ENCODE measurements at places on chromosomes 1 and 21.

- no peaks in the 10 kb centered on the region for H3K27me3 ChIP-seq
- DNase-seq = peak; percentile 80
- peak overlapping the region; percentile 40 for H3K4me3 ChIP-seq
- H3K4me1 ChIP-seq = no peaks in the 10 kb centered on the region
These were observed 7.5 kb downstream of the MYOC start for GRCh38 chr1:171644805-171645483.

GRCh38 chr1:151832318-151832980, 847 bp upstream of the RORC start:
- no peak overlapping the region for H3K27ac ChIP-seq
- H3K4me1 ChIP-seq = peaks cover 17% of the 10 kb centered on the region
- H3K4me3 ChIP-seq = no peak overlapping the region
- no peaks in the 10 kb centered on the region for H3K27me3 ChIP-seq
- H3K36me3 ChIP-seq = no peaks in the 10 kb centered on the region

GRCh38 chr1:38029685-38030511, 16.7 kb downstream of the POU3F1 start:
- DNase-seq = peak; percentile 75
- H3K36me3 ChIP-seq = peaks cover 13% of the 10 kb centered on the region

DNA sequence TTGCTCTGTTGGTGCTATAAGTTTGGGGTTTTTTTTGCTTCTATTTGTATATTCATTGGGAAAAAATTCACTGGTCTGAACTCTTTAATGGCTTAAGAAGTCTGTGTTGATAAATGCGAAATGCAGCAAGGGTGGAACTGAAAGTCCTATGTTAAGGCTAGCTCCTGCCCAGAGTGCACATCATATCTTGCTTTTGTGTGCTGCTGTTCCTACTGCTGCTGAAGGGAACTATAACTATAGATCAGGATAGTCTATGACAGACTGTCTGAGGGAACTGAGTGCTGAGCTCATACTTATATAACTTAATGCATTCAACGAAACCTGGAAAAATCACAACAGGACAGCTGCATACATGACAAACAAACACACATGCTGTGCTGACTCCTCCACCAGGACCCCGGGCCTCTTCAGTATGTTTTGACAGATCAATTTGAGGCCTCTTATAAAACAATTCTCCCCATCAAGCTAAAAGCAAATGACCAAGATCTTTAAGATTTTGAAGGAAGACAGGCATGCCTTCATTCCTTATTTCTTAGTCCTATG, 1031.5 kb upstream of the ADGRL2 start:
- H3K36me3 ChIP-seq = no peaks in the 10 kb centered on the region
- H3K4me3 ChIP-seq = no peak overlapping the region
- no peak for DNase-seq

DNA sequence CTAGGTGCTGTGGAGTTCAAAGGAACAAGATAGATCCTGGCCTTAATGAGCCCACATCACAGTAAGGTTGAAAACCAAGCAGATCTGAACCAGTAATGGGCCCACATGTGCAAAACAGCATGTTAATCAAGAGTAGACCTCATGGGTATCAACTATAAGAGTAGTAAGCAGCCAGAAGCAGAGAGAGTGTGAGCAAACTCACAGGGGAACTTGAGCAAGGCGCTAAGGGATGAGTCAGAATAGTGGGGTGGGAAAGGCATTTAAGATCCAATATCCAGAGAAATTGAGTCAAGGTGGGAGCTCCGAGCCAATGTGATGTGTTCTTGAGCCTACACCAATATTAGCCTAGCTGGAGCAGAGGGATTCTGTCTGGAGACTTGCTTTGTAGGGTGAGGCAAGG, 52.4 kb upstream of the GJA5 start:
- no peak overlapping the region for H3K4me3 ChIP-seq
- H3K27me3 ChIP-seq = no peaks in the 10 kb centered on the region
- DNase-seq = no peak
- H3K36me3 ChIP-seq = no peaks in the 10 kb centered on the region
- H3K4me1 ChIP-seq = no peaks in the 10 kb centered on the region

DNA sequence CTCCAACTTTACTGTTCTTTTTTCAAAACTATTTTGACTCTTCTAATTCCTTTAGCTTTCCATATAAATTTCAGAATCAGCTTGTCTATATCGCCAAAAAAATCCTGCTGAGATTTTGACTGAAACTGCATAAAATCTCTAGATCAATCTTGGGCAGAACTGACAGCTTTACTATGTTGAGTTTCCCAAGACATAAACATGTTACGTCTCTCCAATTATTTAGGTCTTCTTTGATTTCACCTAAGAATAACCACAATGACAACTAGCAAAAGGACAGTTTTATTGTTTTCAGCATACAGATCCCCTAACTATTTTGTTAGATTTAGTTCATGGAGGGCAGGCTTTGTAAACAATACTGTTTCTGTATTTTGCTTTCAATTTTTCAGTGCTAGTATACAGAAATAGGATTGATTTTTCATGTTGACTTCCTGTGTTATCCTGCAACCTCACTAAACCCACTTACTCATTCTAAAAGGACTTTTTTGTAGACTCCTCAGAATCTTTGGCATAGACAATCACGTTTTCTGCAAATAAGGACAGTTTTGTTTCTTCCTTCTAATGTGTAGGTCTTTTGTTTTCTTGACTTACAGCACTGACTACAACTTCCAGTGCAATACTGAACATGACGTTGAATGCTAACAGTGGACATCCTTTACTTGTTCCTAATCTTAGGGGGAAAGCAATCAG, 63.4 kb downstream of the NPHP4 start:
- no peak overlapping the region for H3K27ac ChIP-seq
- H3K4me1 ChIP-seq = peaks cover 5% of the 10 kb centered on the region
- DNase-seq = no peak
- H3K4me3 ChIP-seq = no peak overlapping the region

DNA sequence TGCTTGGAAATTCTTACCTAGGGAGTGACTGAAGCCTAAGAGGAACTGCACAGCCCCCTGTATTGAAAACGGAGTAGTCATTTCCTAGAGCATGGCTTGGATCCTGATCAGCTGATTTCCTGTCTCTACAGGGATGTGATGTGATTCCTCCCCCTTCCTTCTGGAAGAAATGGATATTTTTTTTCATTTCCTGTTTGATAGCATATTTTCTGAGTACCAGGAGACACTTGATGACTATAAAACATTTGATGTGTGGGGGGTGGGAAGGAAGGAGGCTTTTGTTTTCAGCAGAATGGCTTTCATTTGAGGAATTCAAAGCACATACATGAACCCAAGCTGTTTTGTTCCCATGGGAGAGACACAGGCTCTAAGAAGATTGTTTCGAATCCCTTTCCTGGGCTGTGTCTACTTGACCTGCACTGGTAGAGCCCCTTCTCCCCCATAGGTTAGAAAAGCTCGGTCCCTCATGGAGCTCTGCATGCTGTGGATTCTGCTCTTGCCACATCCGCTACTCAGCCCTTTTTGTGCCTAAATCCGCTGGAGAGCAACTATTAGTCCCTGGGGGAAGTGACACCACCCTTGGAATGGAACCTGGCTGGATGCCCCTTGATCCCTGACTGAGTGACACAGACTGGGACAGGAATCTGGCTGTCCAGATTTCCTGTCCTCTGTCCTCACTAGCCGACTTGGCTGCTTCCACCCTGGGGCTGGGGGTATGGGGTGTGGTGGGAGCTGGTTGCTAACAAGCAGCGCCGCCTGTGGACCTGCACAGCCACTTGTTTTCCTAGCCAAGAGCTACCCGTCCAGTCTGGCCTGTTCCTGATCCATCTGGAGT, 71.8 kb upstream of the MACF1 start:
- no peaks in the 10 kb centered on the region for H3K27me3 ChIP-seq
- H3K36me3 ChIP-seq = peaks cover 2% of the 10 kb centered on the region
- H3K4me3 ChIP-seq = no peak overlapping the region
- no peak for DNase-seq
- no peak overlapping the region for H3K27ac ChIP-seq

GRCh38 chr1:94727846-94728715, 92.1 kb upstream of the SLC44A3 start:
- H3K27ac ChIP-seq = peak overlapping the region; percentile 30
- H3K4me3 ChIP-seq = no peak overlapping the region
- DNase-seq = peak; percentile 63
- no peaks in the 10 kb centered on the region for H3K27me3 ChIP-seq

DNA sequence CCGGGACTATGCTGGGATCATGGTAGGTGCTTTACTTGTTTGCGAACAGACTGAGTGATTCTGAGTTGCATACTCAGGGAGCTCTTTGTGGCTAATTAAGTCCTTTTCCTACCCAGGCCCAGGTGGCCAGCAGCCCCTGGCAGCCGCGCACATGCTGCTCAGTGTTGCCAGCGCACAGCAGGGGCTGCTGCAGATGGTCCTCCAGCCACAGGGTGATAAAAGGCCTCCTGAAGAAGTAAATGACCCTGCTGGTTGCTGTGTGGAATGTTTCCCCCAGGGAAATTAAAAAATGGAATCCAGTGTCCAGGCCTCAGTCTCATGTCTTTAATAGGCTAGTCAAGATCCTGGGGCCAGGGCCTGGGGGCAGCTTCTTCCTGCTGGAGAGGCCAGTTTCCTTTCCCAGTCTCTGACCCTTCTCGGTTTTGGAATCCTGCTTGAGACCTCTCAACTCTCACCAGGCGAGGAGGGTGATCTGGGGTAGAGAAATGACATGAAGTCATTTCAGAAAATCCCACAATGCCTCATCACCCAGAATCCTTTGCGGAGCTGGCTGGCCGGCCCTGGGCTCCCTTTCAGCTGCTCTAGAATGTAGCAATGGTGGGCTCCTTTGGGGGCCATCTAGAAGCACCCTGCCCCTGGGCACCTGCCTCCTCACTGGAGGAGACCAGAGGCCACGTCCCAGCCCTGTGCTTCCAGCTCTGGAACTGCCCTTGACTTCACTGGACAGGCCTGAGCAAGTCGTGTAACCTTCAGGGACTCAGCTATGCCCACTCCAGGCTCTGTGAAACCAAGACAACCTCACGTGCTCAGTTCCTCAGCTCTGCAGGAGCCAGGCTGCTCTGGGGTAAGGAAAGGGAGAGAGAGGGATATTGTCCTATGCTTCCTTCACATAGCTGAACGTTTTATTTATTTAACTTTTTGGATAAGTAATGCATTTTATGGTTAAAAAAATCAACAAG, 131.4 kb downstream of the MRPS6 start:
- H3K27ac ChIP-seq = no peak overlapping the region
- H3K4me1 ChIP-seq = no peaks in the 10 kb centered on the region
- H3K36me3 ChIP-seq = no peaks in the 10 kb centered on the region

DNA sequence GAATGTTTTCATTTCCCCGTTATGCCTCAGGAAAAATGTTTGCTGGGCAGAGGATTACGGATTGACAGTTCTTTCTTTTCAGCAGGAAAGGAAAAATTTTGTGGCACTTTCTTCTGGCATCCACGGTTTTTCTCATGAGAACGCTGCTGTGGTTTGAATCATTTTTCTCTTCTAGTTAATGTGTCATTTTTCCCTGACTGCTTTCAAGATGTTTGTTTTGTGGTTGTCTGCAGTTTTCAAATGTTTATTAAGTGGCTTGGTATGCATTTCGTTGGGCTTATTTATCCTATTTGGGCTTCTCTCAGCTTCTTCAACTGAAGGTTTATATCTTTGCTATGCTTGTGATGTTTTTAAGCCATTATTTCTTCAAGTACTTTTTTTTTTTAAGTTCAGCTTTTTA, 359.0 kb downstream of the RGS7 start:
- no peaks in the 10 kb centered on the region for H3K4me1 ChIP-seq
- H3K36me3 ChIP-seq = no peaks in the 10 kb centered on the region
- no peaks in the 10 kb centered on the region for H3K27me3 ChIP-seq
- no peak overlapping the region for H3K27ac ChIP-seq
- H3K4me3 ChIP-seq = no peak overlapping the region

GRCh38 chr21:38083535-38083934, 167.3 kb upstream of the KCNJ6 start:
- no peaks in the 10 kb centered on the region for H3K36me3 ChIP-seq
- H3K4me1 ChIP-seq = no peaks in the 10 kb centered on the region
- peak; percentile 6 for DNase-seq
- H3K4me3 ChIP-seq = no peak overlapping the region

DNA sequence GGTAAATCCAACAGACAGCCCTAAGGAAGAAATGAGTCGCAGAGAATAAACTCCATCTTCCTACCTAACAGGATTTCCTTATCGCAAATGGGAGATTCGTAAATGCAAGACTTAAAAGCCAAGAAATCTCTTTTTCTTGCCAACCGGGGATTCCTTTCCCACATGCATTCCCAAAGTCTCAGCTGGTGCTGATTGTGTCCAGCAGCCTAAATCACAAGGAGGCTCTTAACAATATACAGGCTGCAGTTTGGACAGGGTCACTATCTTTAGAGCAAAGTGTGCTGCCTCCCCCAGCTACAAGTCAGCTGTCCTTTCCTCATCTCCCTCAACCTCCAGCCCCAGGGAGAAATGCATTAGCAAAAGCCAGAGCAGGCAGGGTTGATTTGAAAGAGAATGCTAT, 189.8 kb upstream of the PLXNA2 start:
- no peak for DNase-seq
- no peak overlapping the region for H3K4me3 ChIP-seq
- no peak overlapping the region for H3K27ac ChIP-seq
- 0 out of 2 replicates have a peak, but pooled peaks cover 5% of the 10 kb centered on the region for H3K27me3 ChIP-seq

DNA sequence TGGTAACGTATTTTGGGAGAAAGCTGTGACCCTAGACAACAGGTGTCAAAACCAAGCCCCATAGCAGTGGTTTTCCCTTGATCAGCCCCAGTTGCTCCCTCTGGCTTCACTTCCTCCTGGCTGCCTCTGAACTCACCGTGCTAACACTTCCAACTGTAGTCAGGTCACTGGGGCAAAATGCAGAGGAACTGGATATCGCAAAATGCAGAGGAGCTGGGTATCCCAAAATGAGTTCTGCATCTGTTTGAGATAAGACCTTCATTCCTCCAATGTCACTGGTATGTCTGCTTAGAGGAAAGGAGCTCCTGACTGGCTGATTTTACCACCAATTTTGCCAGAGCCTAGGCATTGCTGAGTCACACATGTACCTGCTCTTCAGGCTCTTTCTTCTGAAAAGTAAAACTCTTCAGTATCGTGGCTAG, 19.6 kb upstream of the TACSTD2 start:
- peaks cover 59% of the 10 kb centered on the region for H3K4me1 ChIP-seq
- no peak overlapping the region for H3K4me3 ChIP-seq
- no peaks in the 10 kb centered on the region for H3K36me3 ChIP-seq
- peak; percentile 64 for DNase-seq
- peak overlapping the region; percentile 2 for H3K27ac ChIP-seq
- no peaks in the 10 kb centered on the region for H3K27me3 ChIP-seq

DNA sequence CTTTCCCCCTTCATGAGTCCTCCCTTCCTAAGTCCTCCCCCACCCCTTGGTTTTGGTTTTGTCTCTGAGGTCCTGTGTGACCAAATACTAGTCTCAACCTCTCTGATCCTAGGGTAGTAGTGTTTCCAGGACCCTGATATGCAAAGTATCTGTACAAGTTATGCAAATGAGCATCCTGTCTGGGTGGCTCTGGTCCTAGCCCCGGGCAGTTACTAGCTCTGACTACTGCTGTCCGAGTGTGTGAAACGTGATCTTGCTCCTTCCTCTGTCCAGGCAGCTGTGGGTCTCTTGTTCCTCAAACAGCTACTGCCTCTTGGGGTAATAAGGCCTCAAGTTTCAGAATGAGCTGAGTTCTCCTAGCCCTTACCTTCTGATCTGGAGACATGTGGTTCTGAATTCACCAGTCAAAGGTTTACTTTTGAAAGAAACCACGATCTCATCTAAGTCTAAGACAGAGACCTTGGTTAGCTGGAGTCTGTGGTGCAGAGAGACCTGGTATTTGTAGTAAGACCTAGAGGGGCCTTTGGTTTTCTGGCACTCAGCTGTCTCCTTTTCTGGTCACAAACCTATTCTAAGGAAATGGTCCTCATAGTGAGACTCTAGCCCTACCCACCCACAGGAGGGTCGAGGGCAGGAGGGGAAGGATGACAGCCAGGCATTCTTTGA, 31.0 kb upstream of the IL19 start:
- no peaks in the 10 kb centered on the region for H3K27me3 ChIP-seq
- no peak overlapping the region for H3K4me3 ChIP-seq
- no peak overlapping the region for H3K27ac ChIP-seq
- DNase-seq = peak; percentile 72
- peaks cover 6% of the 10 kb centered on the region for H3K4me1 ChIP-seq

Data from SJCRH30 (cell line).